ENCODE measurements at places on chromosomes 5 and 9.

- DNase-seq: no peak
These were observed 6.9 kb downstream of the DNAI1 start for GRCh38 chr9:34465468-34465867.

DNA sequence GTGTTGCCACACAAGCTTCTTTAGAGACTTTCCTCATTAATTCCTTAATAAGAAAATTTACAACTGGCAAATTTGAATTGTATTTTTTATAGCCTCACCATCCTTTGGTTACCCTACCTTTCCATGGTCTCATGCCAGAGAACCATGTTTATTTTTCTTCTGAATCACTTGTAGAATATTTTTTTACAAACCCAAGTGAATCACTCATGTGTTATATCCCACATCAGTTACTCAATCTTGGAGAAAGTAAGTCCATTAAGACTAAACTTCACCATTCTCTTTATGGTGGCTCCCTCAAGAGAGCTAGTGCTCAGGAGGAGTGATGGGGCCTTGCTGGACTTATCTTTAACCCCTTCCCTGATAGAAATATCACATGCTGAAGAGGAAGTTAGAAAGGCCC is 128.9 kb downstream of the SUSD1 start:
- no peak for DNase-seq

DNA sequence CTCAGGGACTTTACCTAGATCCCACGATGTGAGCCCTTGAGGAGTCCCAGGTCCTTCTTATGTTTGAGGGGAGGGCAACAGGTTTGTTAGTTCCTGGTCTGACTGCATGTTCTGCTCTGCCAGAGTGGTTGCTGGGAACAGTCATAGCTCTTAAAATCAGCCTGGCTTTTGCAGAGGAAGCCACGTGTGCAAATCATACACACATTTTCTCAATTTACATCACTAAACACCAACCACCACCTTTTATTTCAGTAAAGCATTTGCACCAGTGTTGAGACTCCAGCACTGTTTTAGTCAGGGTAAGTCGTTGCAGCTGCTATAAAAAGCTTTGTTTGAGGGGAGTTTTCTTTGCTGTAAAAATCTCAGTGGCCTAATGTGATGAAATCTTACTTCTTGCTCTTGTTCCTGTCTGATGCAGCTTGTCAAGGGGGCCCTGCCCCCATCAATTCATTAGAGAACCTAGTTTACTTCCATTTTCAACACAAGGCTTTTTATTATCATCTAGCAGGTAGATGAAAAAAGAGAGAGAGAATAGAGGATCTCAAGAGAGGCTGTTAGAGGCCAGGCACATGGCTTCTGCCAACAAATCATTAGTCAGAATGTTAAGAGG is 70.3 kb upstream of the VCAN start:
- DNase-seq: no peak

- DNase-seq: no peak
These were observed 231.2 kb upstream of the SGCD start for GRCh38 chr5:156095709-156096241.

- DNase-seq: no peak
These were observed 115.5 kb upstream of the SPEF2 start for GRCh38 chr5:35502206-35502605.

DNA sequence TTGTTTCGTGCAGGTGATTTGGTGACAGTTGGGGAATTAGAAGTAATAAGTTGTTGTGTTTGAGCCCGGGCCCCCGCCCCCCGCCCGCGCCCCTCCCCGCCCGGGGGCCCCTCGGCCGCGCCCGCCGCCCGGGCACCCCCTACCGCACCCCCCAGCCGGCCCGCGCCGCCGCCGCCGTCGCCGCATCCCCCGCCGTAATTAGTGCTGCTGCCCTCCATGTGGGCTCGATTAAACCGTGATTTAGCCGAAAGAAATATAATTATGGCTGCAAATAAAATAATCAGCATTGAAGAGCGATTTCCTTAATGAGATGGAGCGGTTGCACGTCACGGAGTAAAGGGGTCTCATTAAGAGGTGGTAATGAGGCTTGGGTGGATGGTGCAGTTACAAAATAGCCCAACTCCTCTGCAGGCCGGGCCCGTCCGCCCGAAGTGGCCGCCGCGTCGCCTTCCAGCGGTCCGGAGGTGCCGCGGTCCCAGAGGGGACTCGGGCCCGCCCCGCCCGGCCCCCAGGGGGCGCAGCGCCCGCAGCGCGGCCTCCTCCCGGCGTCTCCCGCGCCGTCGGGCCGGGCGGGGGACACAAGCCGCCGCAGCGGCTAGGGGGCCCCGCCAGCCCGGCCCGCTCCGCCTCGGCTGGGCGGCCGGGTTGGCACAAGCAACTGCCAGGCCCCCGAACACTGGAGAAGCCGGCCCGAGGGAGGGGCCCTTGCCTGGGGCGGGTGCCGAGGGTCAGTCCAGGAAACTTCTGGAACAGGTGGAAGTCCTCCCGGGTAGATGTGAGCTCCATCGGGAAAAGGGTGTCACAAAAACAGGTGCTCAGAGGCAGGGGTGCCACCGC is 6.9 kb upstream of the OTP start:
- DNase-seq: no peak

DNA sequence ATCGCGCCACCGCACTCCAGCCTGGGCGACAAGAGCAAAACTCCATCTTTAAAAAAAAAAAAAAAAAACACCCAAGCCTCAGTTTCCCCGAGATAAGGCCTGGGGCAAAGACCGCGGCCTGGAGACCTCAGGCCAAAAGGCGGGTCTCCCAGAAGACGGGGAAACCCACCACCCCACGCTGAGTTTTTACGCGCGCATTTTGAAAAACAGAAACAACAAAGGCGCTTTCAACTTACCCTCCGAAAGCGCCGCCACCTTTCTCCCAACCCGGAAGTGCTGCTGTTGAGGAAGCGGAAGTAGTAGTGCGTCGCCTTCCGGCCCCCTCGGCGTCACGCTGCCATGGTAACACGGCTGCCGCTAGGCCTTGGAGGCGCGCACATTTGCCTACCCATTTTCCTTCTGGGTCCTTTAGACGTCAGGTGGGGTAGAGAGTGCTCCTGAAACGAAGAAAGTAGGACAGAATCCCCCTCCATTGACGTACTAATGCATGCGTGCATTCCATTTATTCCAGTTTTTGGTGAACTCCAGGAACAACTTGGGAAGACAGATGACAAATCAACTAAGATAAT is at the start of gene TTF1:
Gene TTF1 (minus strand): TSS at position 287 of the 569 bp plus-strand sequence. CDS start 4,019 bp downstream, outside the sequence.
- peak; percentile 85 for DNase-seq

GRCh38 chr9:2173170-2173569 is 158.0 kb downstream of the SMARCA2 start:
- no peak for DNase-seq

GRCh38 chr9:73780916-73781315 is 629.3 kb downstream of the ANXA1 start:
- no peak for DNase-seq

DNA sequence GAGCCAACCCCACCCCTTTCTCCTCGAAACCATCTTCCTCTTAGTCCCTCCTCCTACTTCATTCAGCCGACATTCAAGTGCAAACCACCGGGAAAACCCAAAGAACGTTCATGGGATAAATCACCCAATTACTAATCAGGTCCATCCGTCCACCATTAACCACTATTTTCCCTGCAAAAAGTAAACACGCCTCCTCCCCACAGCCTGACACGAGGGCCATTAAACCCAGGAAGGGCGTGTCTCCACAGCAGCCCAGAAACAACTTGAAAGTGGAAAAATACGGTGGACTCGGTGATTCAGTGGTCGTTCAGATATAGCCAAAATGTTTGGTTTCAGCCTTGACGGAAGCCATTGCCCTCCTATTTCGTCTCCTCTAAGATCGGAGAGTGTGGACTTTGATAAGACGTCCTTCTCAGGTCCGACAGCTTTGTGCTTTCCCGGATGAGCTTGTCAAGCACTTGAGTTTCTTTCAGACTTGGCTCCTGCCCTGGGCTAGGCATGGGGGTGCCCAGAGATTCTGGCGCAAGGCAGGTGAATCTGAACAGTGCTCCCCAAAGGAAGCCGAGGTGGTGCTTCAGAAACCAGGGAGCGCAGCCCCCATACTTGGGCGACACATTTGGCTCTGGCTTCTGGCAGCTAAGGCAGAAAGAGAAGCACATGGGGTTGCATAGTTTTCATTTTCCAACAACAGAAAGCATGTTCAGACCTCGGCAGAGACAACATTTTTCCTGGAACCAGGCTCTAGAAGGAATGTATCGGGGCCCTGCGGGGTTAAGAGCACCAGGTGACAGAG is 56.6 kb downstream of the SMIM23 start:
- no peak for DNase-seq
